ENCODE measurements at places on chromosomes 5 and 9.
A peak's percentile ranks its signal among the peaks of the same experiment; 100 is the strongest.

DNA sequence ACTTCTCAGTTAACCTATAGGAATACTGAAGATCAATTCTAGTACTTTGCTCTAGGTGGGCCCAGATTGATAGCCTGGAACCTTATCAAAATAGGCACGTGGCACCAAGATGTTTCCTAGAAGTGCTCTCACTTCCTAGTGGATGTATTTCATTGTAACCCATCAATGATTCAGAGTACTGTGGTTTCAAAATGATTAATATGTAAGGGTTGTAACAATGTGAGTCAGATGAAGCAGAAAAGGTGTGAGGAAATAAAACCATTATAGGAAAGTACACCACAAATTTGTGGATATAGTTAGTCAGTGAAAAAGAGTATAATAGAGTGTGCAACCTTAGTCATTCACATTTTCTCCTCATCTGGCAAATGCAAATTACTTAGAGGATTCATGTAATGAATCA is 177.3 kb upstream of the FST start:
- peak; percentile 72 for DNase-seq

DNA sequence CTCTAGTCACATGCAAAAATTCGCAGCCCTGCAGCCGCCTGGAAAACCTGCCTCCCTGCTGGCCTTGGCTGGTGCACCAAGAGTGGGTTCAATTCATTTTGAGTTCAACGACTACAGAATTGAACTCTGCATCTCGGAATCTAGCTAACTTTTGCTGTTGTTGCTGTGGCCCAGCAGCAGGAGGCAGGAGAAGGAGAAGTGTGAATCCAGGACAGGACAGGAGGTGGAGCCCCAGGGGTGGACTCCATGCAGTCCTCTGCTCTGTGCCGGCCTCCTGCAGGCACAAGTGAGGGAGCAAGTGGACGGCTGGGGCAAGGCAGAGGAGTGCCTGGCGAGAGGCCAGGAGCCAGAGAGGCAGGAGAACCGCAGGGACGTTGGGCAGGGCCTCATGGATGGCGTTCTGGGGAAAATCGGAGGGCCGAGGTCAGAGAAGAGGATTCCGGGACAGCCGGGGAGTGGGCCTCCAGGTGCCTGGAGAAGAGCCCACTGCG is 214.2 kb downstream of the FANCC start:
- no peak for DNase-seq

- DNase-seq, result no peak
Observed at GRCh38 chr9:107131108-107131799, 151.8 kb upstream of the RAD23B start.

DNA sequence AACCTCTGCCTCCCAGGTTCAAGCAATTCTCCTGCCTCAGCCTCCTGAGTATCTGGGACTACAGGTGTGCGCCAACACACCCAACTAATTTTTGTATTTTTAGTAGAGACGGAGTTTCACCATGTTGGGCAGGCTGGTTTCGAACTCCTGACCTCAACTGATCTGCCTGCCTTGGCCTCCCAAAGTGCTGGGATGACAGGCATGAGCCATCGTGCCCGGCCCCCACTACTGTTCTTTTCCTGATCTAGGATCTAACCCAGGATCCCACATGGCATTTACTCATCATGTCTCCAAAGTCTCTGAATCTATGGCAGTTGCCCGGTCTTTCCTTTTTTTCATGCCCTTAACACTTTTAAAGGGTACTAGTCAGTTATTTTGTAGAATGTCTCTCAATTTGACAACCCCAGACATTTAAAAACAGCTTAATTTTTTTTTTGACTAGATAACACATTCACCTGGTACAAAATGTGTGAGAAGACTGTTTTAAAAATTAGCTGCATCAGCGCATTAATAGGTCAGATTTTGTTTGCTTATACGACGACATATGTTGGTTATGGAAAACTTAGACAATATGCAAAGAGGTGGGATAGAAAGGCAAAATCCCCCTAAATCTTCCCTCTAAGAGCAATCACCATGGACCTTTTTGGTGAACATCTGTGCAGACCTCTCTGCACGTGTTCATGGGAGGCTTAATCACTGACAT is 46.5 kb downstream of the STOM start:
- DNase-seq, result no peak

DNA sequence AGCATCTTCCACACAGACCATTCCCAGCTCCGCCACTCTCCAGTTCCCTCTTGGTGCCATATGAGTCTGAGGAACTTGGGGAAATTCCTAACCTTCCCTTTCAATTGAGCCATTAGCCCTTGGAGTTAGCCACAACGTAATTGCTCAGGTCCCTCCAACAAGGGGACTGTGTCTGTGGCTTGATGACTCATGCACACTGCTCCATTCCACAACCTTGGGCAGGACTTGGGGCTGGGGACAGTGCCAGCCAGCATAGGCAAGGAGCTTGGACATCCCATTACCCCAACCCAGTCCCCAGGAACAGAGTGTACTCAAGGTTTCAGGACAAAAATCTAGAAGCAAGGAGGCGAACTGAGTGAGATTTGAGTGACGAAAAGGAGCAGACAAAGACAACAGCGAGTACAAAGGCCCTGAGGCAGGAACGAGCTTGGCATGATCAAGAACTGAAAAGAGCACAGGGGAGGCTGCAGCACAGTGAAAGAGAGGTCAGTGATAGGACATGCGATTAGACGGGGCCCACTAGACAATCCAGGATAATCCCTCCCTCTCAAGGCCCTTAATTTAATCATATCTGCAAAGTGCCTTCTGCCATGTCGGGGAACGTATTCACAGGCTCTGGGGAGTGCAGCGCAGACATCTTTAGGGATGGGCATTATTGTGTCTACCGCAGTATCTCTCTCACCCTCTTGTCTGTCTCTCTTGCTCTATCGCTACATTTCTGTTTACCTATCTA is 16.0 kb upstream of the JADE2 start:
- DNase-seq, result peak; percentile 20

DNA sequence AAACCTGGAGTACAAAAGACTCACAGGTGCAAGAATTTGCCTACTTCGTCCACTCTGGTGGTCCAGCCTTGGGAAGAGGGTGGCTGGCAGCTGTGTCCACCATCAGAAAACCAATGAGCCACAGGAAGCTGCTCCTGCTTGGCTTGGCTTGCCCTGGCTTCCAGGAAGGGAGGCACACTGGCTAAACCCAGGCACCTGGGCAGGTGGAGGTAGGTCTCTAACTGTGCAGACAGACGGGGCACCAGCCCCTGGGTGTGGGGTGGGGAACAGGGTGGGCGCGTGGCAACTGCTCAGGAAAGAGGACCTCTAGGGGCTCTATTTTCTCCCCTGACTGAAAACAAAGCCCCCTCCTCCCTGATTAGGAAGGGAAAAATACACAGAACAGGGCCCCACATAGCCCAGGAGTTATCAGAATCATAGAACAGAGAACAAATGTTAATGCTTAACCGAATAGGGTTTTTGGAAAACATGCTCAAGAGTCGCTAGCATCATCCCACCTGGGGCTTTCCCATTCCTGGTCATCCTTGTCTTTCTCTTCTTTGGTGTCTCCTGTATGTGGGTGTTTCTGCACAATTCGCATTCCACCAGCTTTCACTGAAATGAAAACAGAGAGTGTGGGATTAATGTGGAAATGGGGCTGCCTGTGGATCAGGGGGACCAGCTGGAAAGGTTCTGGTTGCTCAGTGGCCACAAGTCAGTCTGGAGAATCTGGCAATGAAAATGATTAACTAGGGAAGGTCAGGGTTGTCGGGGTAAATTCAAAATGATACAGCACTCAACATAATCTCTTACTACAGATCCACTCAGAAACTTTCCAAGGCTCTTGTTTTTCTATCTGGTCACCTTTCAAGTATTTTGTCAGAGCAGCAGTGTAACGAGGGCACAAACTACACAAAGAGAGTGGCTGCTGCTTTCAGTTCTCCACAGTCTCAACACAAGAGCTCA is 13.1 kb downstream of the DAP start:
- DNase-seq, result no peak

Data from fibroblast of the aortic adventitia (primary cell).